ENCODE measurements at places on chromosomes 7 and 10.

GRCh38 chr10:122044045-122044661 is 55.2 kb downstream of the TACC2 start:
- DNase-seq = no peak

- no peak for DNase-seq
Observed at GRCh38 chr10:129096065-129096984, 370.7 kb upstream of the MGMT start.

DNA sequence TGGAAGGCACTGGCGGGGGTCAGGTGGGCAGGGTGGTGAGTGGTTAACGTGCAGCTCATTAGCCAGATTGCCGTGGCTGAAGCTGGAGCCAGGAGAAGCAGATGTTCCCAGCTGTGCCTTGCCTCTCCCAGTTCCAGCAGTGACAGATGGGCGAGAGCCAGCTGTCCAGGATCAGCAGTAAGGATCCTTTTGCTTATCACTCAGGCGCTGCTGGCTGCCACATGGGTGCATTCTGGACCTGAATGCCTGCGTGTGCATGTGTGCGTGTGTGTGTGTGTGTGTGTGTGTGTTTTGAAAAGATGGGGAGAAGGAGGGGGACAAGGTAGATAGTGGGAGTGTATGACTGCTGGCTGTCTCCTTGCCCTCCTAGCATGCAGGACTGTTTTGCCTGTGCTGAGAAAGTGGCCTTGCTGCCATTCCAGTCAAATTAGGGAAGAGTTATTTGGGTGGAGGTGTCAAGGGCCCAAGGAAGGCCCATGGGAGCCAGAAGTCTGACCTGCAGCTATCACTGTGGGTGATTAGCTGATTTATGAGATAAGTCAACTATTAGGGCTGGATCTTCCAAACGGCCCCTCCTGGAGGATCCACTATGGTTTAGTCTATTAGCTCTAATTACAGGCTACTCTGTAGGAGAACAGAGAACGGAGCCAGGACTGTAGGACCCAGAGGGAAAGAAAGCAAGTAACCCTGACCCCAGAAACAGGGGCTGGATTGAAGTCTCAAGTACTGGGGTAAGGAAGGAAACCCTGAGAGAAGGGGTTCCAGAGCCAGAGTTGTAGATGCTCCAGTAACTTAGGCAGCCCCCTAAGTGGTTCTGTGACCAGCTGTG is 3.3 kb downstream of the EPHA1 start:
- DNase-seq = no peak

- no peak for DNase-seq
Observed at GRCh38 chr7:33627741-33628140, 277.6 kb upstream of the BMPER start.

DNA sequence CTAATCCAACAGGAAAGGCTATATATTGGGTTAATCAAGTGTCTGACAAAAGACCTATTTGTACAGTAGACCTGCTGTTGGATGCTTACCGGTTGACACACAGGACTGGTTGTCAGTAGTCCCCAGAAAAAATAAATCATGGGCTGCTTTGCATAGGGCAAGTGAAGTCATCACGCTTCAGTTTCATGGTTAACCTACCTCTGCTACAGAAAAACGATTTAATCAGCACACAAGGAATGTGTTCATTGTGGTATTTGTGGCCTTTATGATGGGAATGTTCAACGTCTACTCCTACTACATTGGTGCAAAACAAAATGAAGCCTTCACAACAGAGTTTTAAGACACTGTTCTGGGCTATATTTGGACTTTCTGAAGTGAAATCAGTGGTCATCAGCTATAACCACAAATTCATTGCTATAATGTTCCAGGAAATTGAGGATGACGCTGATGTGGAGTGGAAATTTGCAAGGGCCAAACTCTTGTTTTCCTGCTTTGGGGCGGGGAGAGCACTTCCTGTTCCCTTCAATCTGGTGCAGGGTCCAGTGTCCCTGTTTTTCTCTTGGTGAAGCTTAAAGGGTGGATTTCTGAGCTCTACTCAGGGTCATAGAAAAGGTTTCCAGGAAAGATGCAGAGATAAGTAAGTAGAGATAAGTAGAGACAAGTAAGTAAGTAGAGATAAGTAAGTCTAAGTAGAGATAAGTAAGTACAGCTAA is 39.3 kb upstream of the GGCT start:
- DNase-seq = peak; percentile 38

DNA sequence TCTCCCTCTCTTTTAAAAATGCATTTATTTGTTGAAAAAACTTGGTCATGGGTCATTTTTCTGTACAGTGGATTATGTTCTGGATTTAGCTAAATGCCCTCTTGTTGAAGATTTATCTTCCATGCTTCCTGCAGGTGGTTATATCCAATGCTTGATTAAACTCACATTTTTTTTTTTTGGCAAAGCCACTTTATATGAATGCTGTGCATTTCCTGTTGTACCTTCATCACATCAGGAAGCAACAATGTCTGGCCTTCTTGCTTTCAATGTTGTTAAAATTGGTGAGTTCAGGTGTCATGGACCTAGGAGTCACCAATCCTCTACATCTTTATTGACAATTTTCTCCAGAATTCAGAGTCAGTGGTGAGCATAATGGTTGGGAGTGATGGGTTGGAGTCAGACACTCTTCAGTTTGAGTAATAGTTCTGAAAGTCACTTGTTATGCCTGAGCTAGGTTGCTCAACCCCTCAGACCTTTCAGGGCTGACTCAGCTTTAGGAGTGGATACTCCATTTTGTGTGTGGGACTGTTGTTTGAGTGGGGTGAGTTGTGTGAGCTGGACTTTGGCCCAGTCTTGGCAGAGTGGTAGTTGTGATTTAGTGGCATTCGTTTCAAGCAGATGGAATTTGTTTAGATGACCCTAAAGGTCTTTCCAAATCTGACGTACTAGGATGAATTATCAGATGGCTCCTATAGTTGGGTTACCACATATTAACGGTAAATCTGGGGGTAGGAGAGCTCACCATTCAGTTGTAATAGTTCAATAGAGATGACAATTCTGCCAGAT is 213.5 kb upstream of the ZNF32 start:
- DNase-seq = peak; percentile 85

DNA sequence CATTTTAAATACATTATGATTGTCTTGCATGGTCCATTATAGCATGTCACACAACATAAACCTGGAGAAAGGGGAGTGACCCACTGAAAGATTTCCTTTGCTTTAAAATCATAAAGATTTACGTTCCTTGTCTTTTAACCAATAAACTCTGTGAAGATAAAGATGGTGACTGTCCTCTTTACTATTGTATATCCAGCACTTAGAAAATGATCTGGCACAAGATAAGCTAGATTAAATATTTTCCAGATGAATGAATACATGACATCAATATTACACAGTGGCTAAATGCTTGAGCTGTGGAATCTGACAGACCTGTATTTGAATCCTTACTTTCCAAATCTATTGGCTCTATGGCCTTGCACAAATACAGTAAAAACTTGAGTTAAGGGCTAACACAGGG is 938.4 kb downstream of the SORCS1 start:
- peak; percentile 4 for DNase-seq

- DNase-seq = peak; percentile 51
Observed at GRCh38 chr7:2567679-2568278, 9.0 kb downstream of the IQCE start.
